ENCODE measurements at places on chromosomes 5 and 9.

DNA sequence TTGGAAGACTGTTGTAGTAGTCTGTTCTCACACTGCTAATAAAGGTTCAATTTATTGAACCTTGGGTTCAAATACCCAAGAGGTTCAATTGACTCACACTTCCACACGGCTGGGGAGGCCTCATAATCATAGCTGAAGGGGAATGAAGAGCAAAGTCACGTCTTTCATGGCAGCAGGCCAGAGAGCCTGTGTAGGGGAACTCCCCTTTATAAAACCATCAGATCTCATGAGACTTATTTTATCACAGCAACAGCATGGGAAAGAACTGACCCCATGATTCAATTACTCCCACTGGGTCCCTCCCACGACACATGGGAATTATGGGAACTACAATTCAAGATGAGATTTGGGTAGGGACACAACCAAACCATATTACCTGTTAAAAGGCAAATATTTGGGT, 268.2 kb downstream of the TMEM167A start:
- DNase-seq: no peak

DNA sequence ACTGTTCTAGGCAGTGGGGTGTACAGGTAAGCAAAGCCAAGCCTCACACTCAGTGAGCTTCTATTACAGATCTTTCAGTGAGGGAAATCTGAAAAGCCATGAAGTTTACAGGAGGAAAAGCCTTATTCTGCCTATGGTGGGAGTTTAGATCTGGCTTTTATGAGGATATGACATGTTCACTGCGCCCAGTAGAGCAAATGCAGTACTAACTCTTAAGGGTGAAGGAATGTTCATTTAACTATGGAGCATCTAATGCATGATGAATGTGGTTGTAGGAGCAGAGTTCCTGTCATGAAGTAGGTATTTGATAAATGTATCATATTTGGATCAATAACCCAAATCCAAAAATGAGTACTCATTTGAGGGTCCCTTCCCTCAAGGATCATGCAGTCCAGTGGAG, 230.2 kb upstream of the PAPPA start:
- DNase-seq: no peak

- DNase-seq: no peak
Measured at GRCh38 chr5:57505272-57506200, 22.9 kb upstream of the ACTBL2 start.

DNA sequence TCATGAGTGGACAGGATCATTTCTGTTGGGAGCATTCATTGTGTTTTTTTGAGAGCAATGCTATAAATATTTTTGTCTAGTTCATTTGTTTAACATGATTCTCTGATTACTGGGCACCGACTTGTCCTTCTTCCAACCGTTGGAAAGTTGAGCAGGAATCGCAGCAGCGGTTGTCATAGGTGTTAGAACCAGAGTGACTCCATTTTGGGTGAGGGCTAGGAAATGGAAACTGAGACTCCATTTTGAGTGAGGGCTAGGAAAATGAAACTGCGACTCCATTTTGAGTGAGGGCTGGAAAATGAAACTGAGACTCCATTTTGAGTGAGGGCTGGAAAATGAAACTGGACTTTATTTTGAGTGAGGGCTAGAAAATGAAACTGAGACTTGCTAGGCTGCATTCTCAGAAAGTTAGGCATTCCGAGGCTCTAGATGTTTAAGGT, 100.6 kb downstream of the ICE1 start:
- no peak for DNase-seq

DNA sequence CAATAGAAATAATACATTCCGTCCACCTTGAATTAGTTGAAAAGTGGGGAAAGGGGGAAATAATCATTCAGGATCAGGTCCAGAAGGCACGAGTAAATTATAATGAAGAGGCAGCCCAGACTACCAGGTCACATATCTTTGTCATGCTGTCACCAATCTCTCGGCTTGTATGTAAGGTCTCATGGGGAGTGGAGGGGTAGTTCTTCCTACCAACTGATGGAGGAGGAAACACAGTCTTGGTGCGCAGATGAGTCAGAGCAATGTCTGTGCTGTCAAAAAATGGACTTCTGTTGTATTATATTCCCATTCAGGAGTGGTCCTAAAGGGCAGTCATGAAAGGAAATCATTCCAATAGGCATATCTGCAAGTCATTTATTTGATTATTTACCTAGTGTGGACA, 164.2 kb upstream of the PTGER4 start:
- no peak for DNase-seq

- DNase-seq: no peak
Measured at GRCh38 chr5:96335873-96336272, 97.2 kb downstream of the PCSK1 start.

- DNase-seq: no peak
Measured at GRCh38 chr5:2459251-2459650, 292.2 kb downstream of the IRX2 start.

- DNase-seq: no peak
Measured at GRCh38 chr5:151451626-151452520, 4.5 kb downstream of the SLC36A1 start.

GRCh38 chr5:59322058-59322457, 571.5 kb downstream of the PDE4D start:
- no peak for DNase-seq

GRCh38 chr9:69975681-69976080, 68.0 kb upstream of the MAMDC2 start:
- no peak for DNase-seq

DNA sequence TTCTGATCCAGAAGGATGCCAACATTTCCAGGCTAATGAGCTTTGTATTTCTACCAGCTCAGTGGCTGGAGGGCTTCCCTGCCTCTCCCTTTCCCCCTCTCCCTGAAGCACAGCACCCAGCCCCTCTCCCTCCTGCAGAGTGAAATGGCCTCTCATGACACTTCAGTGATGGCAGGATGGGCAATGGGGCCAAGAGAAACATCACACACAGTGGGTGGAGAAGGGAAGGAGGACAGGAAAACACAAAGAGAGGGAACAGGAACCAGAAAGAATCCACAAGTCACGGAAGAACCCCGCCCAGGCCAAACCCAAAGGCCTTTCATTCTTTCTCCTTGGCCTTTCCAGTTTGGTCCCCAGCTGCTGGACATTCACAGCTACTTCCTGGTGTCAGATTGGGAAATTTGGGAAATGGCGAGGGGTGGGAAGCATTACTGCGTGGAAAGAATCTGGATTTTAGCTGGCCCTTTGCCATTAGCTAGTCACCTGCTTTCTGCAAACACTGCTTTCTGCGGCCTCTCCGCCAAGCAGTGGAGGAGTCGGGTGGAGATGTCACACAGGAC, 82.6 kb downstream of the GLDC start:
- DNase-seq: no peak

GRCh38 chr5:3401635-3402034, 194.0 kb upstream of the IRX1 start:
- no peak for DNase-seq

GRCh38 chr9:131277910-131278701, 1.8 kb upstream of the FAM78A start:
- DNase-seq: peak; percentile 72

DNA sequence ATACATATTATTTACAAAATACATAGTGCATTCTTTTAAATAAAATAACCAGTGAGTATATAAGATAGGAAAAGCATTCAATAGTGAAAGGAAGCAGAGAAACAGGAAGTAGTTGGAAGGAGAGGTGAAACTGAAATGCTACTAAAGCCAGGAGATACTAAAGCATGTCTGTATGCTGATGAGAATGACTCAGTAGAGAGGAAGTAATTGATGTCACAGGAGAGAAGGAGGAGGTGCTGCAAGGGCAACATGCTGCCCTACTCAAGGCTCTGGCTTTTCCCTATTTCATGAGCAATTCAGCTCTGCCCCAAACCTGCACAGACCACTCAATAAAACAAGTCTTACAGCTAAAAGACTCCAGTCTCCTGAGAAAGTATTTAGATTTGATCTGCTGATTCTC, 108.5 kb upstream of the TXNDC8 start:
- DNase-seq: no peak

GRCh38 chr5:140833993-140834392, at the start of gene PCDHA7:
TSS of gene PCDHA7 (plus strand) at chr5:140834269. CDS start at chr5:140834384, 115 bp downstream.
- DNase-seq: no peak

DNA sequence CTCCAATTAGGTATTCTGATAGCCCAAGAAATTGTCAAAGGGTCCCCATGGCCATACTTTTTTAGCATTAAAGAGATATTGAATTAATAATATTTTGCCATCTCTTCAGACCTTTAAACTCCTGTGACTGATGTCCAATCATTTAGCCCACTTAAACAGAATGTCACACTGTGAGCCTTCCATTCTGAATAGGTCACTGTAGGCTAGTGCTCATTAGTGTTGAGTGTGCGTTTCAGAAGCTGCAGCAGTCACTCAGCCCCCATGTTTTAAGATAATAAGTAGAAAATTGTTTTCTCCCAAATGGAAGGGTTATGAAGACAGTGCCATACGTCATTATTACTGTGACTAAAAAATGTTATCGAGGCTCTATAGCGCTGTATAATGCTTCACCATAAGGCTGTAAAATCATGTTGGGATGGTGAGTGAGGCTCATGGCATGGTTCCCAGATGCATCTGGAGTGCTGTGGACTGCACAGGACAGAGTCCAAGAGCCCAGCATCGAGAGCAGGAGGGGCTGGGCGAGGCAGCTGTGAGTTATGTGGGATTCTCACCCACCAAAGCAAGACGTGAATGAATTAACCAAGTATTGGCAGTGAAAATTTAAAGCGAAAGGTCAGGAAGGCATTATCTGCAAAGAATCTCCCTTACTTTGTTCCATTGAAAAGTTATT, 2112.9 kb upstream of the WWC1 start:
- no peak for DNase-seq

DNA sequence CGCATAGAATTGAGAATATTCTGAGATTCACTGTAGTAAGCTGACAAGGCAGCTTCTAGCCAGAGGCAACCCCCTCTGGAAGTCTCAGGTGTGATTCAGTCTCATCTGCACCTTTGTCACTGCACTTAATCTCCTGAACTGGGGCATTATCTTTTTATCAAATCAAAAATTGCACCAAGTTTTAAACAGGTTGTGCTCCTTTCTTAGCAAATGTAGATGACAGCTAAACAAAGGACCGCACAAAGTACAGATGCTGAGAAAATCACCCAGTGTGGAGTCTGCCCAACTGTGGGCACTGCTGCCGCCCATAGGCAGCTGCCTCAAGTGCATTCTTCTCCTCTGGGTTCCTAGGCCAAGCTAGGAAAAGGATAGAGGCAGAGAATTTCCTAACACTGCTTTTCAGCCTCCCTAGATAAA, 51.1 kb downstream of the STARD4 start:
- no peak for DNase-seq

GRCh38 chr9:136268318-136268717, 22.7 kb upstream of the QSOX2 start:
- no peak for DNase-seq

- no peak for DNase-seq
Measured at GRCh38 chr5:172730981-172731679, 39.9 kb downstream of the DUSP1 start.

DNA sequence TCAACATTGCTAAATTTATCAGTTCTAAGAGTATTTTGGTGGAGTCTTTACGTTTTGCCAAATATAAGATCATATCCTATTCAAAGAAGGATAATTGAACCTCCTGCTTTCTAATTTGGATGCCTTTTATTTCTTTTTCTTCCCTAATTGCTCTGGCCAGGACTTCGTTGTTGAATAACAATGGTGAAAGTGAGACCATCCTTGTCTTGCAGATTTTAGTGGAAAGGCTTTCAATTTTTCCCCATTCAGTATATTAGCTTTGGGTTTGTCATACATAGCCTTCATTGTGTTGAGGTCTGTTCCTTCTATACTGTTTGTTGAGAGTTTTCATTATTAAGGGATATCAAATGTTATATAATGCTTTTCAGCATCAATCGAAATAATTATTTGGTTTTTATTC, 1974.2 kb upstream of the ACO1 start:
- no peak for DNase-seq

DNA sequence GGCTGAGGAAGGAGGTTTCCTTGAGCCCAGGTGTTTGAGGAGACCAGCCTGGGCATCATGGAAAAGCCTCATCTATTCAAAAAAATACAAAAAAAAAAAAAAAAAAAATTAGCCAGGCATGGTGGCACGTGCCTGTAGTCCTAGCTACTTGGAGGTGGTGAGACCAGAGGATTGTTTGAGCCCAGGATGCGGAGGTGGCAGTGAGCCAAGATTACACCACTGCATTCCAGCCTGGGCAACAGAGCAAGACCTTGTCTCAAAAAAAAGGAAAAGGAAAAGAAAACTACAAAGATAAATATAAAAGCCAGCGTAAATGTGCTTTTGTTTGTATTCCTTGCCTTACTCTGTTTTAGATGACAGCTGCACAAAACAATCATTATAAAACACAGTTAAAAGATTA, 2249.2 kb upstream of the C9orf72 start:
- no peak for DNase-seq

- no peak for DNase-seq
Measured at GRCh38 chr5:16654647-16655334, 38.0 kb upstream of the RETREG1 start.

GRCh38 chr5:172410160-172410559, 44.2 kb downstream of the SH3PXD2B start:
- no peak for DNase-seq

GRCh38 chr9:21402386-21403251, 6.3 kb upstream of the IFNA8 start:
- no peak for DNase-seq

DNA sequence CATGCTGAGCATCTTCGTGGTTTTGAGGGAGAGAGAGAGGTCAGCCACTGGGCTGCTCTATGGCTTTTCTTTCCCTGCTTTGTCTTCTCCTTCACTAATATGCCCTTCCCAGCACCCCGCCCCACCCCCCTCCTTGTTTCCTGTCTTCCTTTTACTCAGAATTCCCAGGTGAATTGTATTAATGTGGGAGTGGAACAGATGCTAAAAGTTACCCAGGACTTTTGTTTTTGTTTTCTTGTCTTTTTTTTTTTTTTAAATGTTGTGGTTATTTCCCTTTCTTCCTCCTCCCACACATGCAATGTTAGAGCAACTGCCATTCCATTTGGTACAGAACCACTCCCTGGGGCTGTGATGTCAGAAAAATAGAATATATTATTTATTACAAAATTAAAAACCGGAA, 442.7 kb upstream of the CD180 start:
- DNase-seq: no peak

- DNase-seq: no peak
Measured at GRCh38 chr5:124736082-124736804, 10.2 kb downstream of the ZNF608 start.

GRCh38 chr9:72444435-72444834, 77.0 kb upstream of the TMC1 start:
- DNase-seq: no peak

DNA sequence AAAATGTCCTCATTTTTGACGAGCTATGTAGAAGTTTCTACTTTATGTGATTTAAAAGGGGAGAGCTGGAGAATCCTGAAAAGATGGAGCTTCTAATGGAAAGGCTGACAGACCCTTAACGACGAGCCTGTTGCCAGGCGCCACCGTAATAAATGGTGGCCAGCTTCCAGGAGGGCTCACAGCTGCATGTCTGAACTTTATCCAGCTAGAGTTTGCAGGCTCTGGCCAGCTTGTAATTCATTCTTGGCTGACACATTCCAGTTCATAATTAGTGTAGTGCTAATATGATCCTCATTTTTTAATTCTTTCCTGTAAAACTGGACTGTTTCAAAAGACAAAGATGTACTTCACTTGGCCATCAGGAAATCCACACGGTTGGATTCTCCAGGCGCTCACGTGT, 246.7 kb downstream of the GAS1 start:
- DNase-seq: no peak

Data from amniotic stem cell (primary cell).